ENCODE measurements at places on chromosomes 16 and 17. TPM values are rescaled to one million over a fixed set of nuclear protein-coding genes. Genes with fewer than 3 reads are reported as not detected.
A peak's percentile ranks its signal among the peaks of the same experiment; 100 is the strongest.

CD19 gene
- total RNA-seq, result not detected

GRCh38 chr17:81522491-81523401 lies 5.4 kb upstream of the FSCN2 start:
- no peaks in the 10 kb centered on the region for H3K36me3 ChIP-seq
- no peak for DNase-seq
- no peak overlapping the region for H3K27ac ChIP-seq

DNA sequence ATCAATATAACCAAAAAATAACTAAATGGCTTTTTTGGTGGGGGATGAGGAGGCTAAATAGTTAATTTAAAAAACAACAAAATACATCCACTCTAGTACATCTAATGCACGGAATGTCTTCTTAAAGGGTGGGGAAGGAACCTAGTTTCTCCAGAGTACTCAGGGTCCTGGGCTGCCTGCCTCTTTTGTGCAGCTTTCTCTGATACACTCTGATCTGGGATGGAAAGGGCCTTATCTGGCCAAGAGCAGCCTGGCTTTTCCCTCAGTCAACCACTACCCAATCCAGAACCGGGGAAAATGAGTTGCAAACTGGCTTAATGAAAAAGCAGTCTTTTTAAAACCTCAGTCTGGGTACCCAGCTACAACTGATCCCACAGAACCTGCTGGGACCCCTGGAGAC lies 42.9 kb downstream of the DCUN1D3 start:
- H3K4me1 ChIP-seq, result peaks cover 30% of the 10 kb centered on the region
- H3K4me3 ChIP-seq, result no peak overlapping the region
- H3K27ac ChIP-seq, result no peak overlapping the region
- no peak for DNase-seq

VMO1 gene
- 1.4 TPM for total RNA-seq

OR1A1 gene
- not detected for total RNA-seq

DNA sequence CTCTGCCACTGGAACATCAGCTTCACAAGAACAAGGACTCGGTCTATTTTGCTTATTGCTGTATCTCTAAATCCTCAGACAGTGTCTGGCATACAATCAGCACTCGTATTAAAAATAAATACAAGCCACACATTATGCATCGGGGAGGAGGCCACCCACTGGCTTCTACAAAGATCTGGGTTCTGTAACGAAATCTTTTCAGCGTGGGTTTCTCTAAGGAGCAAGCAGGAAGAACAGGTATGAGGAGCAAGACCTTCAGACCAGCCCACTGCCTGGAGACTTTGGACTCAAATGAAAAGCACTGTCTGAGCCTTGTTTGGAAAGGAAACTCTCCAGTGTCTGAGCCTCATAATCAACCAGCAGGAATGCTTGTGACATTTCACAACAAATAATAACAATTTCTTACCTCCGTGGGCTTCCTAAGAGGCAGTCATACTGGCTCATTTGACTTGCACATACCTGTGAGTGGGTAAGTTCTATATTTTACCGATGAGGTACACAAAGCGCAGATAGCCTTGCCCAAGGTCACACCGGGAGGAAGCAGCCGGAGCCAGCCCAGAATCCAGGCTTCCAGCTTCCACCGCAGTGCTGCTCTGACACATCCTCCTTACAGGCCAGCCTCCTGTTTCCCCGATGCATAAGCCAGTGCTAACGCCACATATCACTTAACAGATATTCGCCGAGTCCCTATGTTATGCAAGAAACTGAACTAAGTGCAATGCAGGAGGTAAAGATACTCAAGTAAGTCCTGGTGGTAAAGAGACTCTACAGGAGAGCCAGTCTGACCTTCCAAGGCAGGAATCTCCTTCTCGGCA lies 118.6 kb upstream of the TNRC6C start:
- peak; percentile 36 for DNase-seq
- peaks cover 42% of the 10 kb centered on the region for H3K4me1 ChIP-seq
- no peak overlapping the region for H3K4me3 ChIP-seq
- H3K27me3 ChIP-seq, result no peaks in the 10 kb centered on the region

KRT14 gene
- not detected for total RNA-seq

- H3K4me1 ChIP-seq, result no peaks in the 10 kb centered on the region
- H3K36me3 ChIP-seq, result no peaks in the 10 kb centered on the region
- peaks cover 22% of the 10 kb centered on the region for H3K27me3 ChIP-seq
- DNase-seq, result no peak
- no peak overlapping the region for H3K4me3 ChIP-seq
Observed at GRCh38 chr17:49894761-49895160, 46.9 kb upstream of the TAC4 start.

AANAT gene
- not detected for total RNA-seq

NGFR gene
- total RNA-seq, result 1.0 TPM

ZACN gene
- not detected for total RNA-seq

PRSS53 gene
- 0.11 TPM for total RNA-seq

GGT6 gene
- total RNA-seq, result not detected

DNA sequence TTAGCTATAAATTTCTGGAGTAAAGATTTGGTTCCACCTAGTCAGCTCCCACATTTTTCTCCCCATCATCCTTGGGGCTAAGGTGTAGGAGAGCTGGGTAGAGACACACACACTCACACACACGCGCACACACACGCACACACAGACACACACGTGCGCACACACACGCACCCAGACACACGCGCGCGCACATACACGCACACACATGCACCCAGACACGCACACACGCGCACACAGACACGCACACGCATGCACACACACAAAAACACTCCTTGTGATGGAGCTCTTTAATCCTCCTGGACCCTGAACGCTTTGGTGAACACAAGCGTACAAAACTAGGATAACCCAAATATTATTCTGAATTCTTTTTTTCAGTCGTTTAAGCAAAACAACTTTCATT lies 253.6 kb downstream of the C16orf95 start:
- no peaks in the 10 kb centered on the region for H3K36me3 ChIP-seq
- H3K27me3 ChIP-seq, result no peaks in the 10 kb centered on the region
- H3K4me3 ChIP-seq, result no peak overlapping the region
- no peak overlapping the region for H3K27ac ChIP-seq
- no peak for DNase-seq

DNA sequence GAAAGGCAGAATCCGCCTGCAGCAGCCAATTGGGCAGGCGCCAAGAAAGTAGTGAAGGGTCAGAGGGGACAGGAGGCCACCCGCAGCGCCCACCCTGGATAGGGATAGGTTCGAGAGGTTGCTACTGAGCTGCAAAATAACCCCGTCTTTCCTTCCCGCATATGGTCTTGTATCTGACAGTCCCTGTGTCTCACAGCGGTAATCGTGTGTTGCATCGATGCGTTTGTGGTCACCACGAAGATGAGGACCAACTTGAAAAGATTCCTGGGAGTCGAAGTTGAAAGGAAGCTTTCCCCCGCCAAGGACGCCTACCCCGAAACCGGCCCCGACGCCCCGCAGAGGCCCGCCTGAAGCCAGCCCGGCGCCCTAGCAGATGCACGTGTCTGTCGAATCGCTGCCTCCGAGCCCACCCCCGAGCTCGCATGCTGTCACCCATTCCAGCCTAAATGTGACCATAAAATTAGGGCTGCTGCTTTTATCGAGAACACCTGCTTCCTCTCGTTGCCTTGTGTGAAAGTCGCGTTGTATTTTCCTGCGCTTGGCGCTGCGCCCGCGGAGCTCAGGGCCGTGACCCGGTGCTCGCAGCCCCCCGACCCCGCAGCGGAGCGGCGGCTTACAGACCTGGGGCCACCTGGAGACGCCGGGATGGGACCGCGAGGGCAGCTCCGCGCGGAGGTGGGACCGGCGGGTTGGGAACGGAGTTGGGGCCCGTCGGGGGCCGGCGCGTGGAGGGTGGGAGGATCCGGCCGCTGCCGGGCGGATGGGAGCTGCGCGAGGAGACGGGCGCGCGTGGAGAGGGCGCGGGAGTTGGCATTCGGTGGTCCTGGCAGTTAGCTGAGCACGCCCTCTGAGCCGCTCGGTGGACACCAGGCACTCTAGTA lies at the start of gene CMTM2:
Gene CMTM2, plus strand, starts transcription at position 813 of the 881 bp plus-strand sequence. CDS start 145 bp downstream, outside the sequence.
- peaks cover 27% of the 10 kb centered on the region for H3K4me1 ChIP-seq
- peak within 1 kb of the TSS; percentile 17 for H3K4me3 ChIP-seq
- no peaks in the 10 kb centered on the region for H3K36me3 ChIP-seq

RPS2 gene
- 1,858 TPM for total RNA-seq

GRCh38 chr17:3536716-3537115 lies 20.9 kb downstream of the TRPV3 start:
- H3K27me3 ChIP-seq, result no peaks in the 10 kb centered on the region
- H3K36me3 ChIP-seq, result no peaks in the 10 kb centered on the region
- H3K4me3 ChIP-seq, result no peak overlapping the region
- no peak for DNase-seq

GRCh38 chr17:45311760-45312476 lies 4.9 kb downstream of the MAP3K14 start:
- DNase-seq, result peak; percentile 96
- H3K27ac ChIP-seq, result peak overlapping the region; percentile 88
- H3K4me1 ChIP-seq, result peaks cover 91% of the 10 kb centered on the region
- peak overlapping the region; percentile 21 for H3K4me3 ChIP-seq
- no peaks in the 10 kb centered on the region for H3K36me3 ChIP-seq

DNA sequence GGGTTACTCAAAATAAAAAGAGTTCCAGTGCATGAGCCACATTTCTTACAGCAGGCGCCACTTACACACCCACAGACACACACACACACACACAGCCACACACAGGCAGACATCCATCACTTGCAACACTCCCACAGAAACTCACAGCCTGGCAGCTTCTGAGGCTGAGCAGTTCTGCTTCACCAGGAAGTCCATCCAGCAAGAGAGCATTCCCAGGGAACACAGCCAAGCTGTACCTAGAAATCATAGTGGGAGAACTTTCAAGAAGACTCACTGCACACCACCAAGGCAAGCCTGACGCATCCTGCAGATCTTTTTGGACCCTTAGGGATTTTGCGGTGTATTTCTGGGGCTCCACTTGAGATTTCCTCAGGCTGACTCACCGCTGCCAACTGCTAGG lies 140.9 kb upstream of the WSB1 start:
- no peaks in the 10 kb centered on the region for H3K4me1 ChIP-seq
- DNase-seq, result no peak
- H3K4me3 ChIP-seq, result no peak overlapping the region
- H3K27me3 ChIP-seq, result no peaks in the 10 kb centered on the region
- no peaks in the 10 kb centered on the region for H3K36me3 ChIP-seq

GRCh38 chr17:64500487-64500859 lies 3.6 kb upstream of the POLG2 start:
- H3K27me3 ChIP-seq, result no peaks in the 10 kb centered on the region
- peaks cover 7% of the 10 kb centered on the region for H3K36me3 ChIP-seq
- H3K4me1 ChIP-seq, result peaks cover 35% of the 10 kb centered on the region
- H3K4me3 ChIP-seq, result no peak overlapping the region
- DNase-seq, result no peak

DNA sequence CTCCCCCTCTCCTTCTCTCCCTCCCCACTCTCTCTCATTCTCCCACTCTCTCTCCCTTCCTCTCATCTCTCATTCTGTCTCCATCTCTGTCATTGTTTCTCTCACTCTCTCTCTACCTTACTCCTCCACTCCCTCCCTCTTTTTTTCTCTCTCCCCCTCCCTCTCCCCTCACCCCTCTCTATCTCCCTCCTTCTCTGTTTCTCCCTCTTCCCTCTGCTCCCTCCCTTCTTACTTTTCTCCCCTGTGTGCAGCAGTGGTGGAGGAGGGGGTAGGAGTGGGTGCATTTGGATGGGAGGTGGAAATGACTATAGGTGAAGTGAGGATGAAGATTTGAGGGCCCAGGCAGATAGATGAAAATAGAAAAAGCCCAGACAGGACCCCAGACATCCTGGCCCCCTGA lies 70.9 kb downstream of the HLF start:
- H3K27me3 ChIP-seq, result no peaks in the 10 kb centered on the region
- no peaks in the 10 kb centered on the region for H3K4me1 ChIP-seq
- H3K27ac ChIP-seq, result no peak overlapping the region
- no peaks in the 10 kb centered on the region for H3K36me3 ChIP-seq

- no peak overlapping the region for H3K27ac ChIP-seq
- no peaks in the 10 kb centered on the region for H3K4me1 ChIP-seq
- no peak overlapping the region for H3K4me3 ChIP-seq
Observed at GRCh38 chr17:32926183-32926582, 1.8 kb upstream of the TMEM98 start.

- no peaks in the 10 kb centered on the region for H3K27me3 ChIP-seq
- peaks cover 5% of the 10 kb centered on the region for H3K4me1 ChIP-seq
- no peak for DNase-seq
- H3K27ac ChIP-seq, result no peak overlapping the region
- H3K4me3 ChIP-seq, result no peak overlapping the region
- no peaks in the 10 kb centered on the region for H3K36me3 ChIP-seq
Observed at GRCh38 chr16:4574919-4575705, 19.0 kb downstream of the C16orf96 start.

CHD9NB gene
- not detected for total RNA-seq

- H3K36me3 ChIP-seq, result no peaks in the 10 kb centered on the region
- peaks cover 21% of the 10 kb centered on the region for H3K4me1 ChIP-seq
- no peaks in the 10 kb centered on the region for H3K27me3 ChIP-seq
- no peak overlapping the region for H3K4me3 ChIP-seq
- no peak overlapping the region for H3K27ac ChIP-seq
Observed at GRCh38 chr17:82215095-82215971, 2.7 kb upstream of the CCDC57 start.

PRSS8 gene
- total RNA-seq, result 0.24 TPM

- no peaks in the 10 kb centered on the region for H3K36me3 ChIP-seq
- H3K4me3 ChIP-seq, result no peak overlapping the region
- H3K27me3 ChIP-seq, result no peaks in the 10 kb centered on the region
- no peak for DNase-seq
- H3K4me1 ChIP-seq, result peaks cover 44% of the 10 kb centered on the region
Observed at GRCh38 chr17:77444984-77445759, 304.4 kb downstream of the SEC14L1 start.
